Activated CD8-positive, alpha-beta T cell treated with anti-CD3 and anti-CD28 coated beads, Interleukin-2, amount 10 ng/mL, durations not matched to agents 7 days and 5 days (primary cell): ENCODE measurements at places on chromosomes 3 and 15.

GRCh38 chr3:62532796-62533195 is 159.4 kb upstream of the FEZF2 start:
- DNase-seq, result no peak

GRCh38 chr3:9499455-9500107 is 54.0 kb downstream of the LHFPL4 start:
- DNase-seq, result no peak

- DNase-seq, result no peak
Measured at GRCh38 chr3:13148126-13148525, 74.9 kb upstream of the IQSEC1 start.

DNA sequence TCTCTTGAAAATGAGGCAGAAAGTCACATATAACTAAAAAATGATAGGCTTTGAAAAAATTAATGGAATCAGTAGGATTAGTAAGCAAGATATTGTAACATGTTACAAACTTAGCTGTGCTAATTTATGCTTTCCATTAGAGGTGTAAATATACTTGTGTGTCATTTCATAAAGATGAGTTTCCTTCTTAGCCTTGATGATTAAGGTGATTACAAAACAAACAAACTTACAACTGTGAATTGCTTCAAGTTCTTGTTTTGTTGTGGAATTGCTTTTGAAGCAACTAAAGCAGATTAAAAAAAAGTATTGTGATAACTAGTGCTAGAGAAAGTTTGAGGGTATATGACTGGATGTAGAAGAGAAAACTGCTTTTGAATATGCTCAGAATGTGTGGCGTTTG is 87.9 kb downstream of the DIPK2A start:
- no peak for DNase-seq

DNA sequence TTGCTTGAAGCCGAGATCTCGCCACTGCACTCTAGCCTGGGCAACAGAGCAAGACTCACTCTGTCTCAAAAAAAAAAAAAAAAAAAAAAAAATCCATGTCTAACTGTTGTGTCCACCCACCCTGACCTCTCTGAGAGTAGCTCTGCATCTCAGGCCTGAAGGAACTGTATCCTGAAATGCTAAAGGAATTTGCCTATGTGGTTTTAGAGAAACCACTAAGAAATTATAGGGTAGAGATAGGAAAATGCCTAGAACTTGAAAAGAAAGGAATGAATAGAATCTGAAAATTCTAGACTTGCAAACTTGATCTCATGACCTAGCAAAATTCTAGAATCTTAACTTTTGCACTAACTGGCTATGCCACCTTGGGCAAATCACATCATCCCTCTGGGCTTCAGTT is 217.5 kb upstream of the ROPN1 start:
- DNase-seq, result no peak

DNA sequence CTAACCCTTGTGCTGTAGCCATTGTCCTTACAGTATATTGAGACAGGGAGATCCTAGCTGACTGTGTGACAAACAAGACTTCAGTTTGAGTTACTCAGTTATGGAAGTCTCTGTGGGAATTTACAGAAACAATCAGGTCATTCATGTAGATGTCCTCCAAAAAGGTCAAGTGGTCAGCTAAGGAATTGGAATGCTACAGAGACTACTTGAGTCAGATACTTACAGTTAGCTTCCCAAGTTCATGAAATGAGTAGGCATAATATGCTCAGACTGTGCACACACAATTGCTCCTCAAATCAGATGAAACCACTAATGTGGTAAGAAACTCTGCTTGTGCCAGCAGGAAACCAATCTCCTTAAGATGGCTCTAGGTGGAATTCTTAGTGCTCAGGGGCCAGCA is 985.7 kb downstream of the NSUN3 start:
- no peak for DNase-seq
